Dermis blood vessel endothelial cell (primary cell): ENCODE measurements at places on chromosomes 5 and 9.

DNA sequence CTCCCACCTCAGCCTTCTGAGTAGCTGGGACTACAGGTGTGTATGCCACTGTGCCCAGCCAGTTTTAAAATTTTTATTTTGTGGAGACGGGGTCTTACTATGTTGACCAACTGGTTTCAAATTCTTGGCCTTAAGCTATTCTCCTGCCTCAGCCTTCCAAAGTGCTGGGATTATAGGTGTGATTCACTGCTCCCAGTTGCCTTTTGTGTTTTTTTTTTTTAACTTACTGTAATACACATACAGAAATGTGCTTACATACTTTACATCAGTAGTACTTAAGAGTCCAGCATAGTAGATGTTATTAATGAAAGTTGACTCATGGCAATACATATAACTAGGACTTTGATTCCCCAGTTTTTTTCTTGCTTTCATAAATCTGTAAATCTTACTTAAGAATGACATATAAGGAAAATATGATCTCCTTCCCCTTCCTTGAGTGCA lies 4.7 kb downstream of the MAN2A1 start:
- DNase-seq, result peak; percentile 47

- DNase-seq, result no peak
These were observed 199.4 kb upstream of the PANK3 start for GRCh38 chr5:168778536-168778935.

DNA sequence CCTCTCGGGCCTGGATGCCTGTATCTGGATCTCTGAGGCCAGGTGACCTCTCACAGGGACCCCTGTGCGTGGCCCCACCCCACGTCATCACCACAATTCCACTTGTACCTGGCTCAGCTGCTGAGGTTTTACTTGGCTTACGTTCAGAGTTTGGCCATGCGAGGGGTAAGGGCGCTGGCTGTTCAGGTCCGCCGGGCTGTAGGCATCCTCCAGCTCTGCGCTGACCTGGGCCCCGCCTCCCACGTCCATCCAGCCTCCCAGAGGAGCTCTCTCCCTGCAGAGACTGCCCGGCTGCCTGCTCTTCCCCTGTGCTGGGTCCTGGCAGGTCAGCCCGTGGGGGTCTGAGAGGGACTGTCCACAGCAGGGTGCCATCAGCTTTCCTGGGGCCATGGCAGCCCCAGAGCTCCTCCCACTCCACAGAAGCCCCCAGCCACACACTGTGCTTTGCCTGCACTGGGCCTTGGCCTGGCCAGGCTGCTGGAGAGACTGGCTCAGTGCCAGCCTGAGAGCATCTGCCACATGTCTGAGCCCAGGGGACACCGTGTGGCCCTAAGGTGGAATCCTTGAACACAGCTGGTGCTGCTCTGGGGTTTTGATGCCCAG lies 43.6 kb downstream of the SLC6A3 start:
- no peak for DNase-seq

DNA sequence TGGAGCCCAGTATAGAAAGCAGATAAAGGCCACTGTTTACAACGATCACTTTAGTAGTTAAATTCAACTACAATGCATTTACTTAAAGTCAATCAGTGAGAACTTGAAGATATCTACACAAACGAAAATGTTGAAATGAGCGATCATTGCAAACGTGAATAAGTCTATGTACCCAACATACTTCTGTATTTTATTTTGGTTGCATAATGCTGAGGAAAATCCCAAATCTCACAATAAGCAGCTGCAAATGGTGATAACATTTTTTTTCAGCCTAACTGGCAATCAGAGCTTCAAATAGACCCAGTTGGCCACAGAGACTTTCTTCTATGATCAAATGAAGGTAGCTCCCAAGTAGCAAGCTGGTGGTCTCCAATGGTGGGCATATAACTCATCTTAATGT lies 32.1 kb downstream of the PDGFRB start:
- no peak for DNase-seq

DNA sequence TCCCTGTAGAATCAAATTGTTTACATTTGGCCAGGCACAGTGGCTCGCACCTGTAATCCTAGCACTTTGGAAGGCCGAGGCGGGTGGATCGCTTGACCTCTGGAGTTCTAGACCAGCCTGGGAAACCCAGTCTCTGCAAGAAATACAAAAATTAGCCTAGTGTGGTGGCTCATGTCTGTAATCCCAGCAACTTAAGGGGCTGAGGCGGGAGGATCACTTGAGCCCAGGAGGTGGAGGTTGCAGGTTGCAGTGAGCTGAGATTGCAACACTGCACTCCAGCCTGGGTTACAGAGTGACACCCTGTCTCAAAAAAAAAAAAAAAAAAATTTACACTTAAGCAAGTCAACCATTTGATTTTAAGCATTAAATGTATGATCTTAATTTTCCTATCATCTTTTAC lies 17.5 kb upstream of the IQGAP2 start:
- DNase-seq, result no peak

DNA sequence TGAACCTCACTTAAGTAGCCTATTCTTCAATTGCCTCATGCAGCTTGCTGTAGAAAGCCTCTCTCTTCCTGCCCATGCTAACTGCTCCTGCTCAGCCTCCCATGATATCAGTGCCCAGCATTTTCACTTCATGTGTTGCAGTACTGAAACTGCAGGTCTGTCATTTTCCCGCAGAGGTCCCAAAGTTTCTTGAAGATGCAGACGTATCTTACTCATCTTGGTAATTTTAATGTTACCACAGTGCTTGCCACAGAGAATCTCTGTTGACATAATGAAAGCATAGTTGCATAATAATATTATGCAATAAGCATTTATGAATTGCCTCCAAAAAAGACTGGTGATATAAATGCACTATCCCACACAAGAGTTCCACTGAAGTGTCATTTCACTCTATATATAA lies 561.1 kb upstream of the DAP start:
- no peak for DNase-seq

GRCh38 chr5:440401-441201 lies 2.4 kb upstream of the EXOC3 start:
- DNase-seq, result no peak

GRCh38 chr5:59186623-59187022 lies 603.7 kb downstream of the RAB3C start:
- no peak for DNase-seq

DNA sequence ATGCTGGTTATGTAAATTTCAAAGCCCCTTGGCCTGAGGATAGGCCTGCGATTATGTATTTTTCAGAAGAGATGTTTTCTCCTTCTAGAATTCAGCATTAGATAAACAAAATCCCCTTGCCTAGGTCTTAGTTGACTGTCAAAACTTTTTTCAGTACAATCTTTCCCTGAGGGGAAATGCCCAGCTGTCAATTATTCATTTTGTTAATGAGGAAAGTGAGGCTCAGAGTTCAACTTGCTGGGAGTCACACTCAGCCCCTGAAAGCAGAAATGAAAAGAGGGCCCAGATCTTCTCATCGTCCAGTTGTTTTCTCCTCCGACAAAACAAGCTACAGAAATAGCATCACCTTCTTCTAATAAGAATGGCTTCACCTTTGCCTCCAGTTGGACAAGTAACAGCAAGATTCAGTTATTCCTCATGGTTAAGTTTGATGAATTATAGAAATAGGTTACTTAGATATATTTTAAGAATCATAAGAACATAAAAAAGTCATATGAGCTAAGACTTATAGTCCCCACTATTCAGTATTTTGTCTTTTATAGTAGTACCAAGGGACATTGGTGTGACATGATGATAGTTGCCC lies 627.1 kb upstream of the WWC1 start:
- DNase-seq, result no peak

DNA sequence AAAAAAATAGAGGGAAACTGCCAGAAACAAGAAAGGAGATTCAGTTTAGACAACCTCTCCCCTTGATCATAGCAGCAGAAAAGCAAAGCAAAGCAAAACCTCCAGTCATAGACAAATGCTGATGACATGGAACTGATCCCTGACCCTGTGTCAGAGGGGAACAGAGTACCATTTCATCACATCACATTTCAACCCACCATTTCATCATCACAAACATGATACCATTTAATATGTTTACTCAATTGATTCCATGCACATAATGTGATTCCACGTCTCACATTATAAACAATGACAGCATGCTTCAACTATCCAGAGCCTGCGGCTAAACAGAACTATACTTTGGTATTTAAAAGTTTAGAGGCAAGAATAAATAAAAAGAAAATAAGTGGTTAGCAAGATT lies 28.7 kb upstream of the ACOT12 start:
- no peak for DNase-seq

DNA sequence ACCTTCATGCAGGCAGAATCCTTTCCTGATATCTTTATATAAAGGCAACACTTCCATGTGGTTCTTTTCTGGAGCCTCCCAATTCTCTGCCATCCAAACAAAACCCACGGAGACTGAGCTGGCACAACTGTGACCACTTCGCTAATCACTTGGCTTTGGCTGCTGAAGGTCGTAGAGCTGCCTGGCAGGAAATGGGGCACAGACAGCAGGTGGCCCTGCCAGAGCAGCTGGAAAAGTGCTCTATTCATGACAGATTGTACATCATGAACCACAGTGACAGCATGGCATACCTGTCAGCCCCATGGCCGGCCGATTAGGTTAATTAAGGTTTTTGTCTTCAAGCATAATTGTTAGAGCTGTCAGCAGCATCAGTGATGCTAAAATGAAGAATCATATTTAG lies 141.9 kb upstream of the ANKRD55 start:
- DNase-seq, result no peak

DNA sequence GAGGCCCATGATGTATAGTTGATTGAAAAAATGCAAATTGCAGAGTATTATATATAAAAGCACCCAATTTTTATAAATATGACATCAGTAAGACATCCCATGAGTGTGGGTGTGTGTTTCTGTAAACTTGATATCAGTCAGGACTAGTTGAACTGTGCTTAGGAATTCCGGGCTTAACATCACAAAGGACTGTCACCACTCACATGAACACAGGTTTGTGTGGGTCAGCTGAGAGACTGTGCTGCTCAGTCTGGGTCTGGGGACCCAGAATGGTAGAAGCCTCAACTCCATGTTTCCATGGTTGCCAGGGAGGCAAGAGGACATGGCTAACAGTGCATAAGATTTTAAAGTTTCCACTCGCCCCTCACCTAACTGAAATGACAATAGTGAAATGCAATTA lies 120.3 kb downstream of the ADCY2 start:
- DNase-seq, result no peak

- DNase-seq, result no peak
These were observed 669.0 kb downstream of the LRRC70 start for GRCh38 chr5:63247651-63248050.
